Mucosa of descending colon (tissue), 3 donors: ENCODE measurements at places on chromosomes 16 and 17. TPM values are rescaled to one million over a fixed set of nuclear protein-coding genes. Genes with fewer than 3 reads are reported as not detected.

KATNIP gene
- 33.9 TPM for total RNA-seq

FAM171A2 gene
- total RNA-seq, result 0.12 TPM

DNA sequence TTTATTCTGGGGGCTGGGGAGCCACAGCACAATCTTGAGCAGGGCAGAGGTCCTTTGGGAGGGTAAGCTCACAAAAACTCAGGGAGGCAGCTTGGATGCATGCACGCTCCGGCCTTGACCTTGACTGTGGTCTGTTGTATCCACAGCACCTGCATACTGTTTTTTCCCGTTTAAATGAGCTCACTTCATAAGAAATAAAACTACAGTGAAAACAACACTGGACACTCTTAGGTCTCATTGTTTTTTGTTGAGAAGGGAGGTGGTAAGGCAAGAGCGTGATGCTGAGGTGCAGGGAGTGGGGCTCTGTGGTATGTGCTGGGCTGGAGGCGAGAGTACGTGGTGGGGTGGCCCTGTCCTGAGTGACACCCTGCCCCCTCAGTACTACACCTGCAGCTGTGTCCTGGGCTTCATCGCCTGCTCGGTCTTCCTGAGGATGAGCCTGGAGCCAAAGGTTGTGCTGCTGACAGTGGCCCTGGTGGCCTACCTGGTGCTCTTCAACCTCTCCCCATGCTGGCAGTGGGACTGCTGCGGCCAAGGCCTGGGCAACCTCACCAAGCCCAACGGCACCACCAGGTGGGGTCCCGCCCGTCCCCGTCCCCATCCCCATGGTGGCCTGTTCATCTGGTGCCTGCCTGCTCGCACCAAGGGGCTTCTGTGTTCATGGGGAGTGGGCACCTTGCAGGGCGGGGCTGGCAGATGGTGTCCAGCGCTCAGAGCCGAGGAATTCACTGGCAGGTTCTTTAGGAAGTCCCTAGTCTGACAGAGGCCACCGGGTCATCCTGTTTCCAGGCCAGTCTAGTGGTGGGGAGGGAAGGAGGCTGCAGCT, 44.2 kb downstream of the ADCY7 start:
- no peak for DNase-seq

DNA sequence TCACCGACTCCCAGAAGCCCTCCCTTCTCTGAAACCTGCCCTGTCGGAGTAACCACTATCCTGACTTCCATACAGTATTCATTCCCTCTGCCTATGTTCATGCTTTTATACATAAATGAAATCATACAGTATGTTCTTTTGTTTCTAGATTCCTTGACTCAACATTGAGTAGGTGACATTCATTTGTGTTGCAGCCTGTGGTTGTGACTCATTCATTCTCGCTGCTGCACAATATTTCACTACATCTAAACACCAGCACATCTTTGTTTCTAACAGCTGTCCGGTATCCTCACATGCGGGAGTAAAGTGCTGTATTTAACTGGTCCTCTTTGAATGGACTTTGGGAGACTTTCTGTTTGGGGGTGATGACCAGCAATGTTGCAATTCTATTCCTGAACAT, 135.0 kb upstream of the FOXF1 start:
- no peak for DNase-seq
